Mesenteric fat pad (tissue), 1 donor: ENCODE measurements at places on chromosomes 5 and 9. TPM values are rescaled to one million over a fixed set of nuclear protein-coding genes. Genes with fewer than 3 reads are reported as not detected.

Gene OLFML2A
- total RNA-seq, result 10.7 TPM

Gene C9orf43
- 0.45 TPM for total RNA-seq

Gene TEX48
- total RNA-seq, result not detected

Gene ZNG1A
- total RNA-seq, result 30.9 TPM

Gene GHR
- 145 TPM for total RNA-seq

Gene IL9
- not detected for total RNA-seq

Gene FABP6
- total RNA-seq, result not detected

Gene RAB24
- total RNA-seq, result 23.1 TPM

Gene SLC6A18
- total RNA-seq, result not detected

Gene PRELID1
- total RNA-seq, result 110 TPM

Gene TDRD7
- total RNA-seq, result 15.1 TPM

Gene CCDC107
- 103 TPM for total RNA-seq

Gene FOXD4L6
- total RNA-seq, result not detected

Gene DCTN4
- total RNA-seq, result 75.5 TPM
